ENCODE measurements at places on chromosomes 4 and X. TPM values are rescaled to one million over a fixed set of nuclear protein-coding genes. Genes with fewer than 3 reads are reported as not detected.

Gene ADAMTS3
- 1.5 TPM for total RNA-seq

GRCh38 chr4:37537484-37537883 is 148.7 kb downstream of the RELL1 start:
- H3K4me3 ChIP-seq: no peak overlapping the region
- H3K27me3 ChIP-seq: no peaks in the 10 kb centered on the region
- H3K4me1 ChIP-seq: no peaks in the 10 kb centered on the region
- no peak overlapping the region for H3K27ac ChIP-seq

DNA sequence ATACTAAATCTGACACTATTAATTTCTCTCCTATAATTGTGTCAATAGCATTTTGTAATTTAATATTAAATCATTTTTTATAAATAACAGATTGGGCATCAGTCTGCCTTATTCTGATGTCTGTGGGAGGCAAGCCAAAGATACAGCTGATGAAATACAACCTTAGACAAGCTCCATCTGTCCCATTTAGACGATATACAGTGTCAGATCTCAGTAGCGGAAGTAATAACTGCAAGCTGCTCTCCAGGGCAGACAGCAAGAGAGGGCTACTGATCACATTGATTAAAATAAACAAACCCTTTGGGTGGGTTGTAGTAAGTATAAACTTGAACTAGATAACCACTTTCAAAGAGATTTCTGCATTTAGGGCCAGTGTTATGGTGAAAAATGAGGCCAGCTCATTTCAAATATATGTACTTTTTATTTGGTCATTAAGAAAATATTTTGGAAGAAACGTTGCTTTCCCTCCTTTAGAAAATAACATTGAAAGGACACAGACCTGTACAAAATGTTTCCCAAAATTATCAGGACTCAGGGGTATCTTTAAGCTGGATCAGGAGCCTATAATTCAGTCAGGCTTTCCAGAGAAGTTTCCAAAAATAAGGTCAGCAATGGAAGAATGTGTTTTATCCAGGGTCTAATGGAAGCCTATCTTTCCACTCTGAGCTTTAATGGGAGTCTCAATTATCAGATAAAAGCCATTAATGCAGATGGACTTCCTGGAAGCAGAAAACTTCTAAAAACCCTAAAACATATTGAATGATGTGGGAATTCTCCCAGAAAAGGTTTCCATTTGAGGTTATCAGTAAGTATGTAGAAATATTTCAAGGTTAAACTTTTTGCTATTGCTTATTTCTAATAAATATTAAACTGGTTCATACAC is 1028.8 kb upstream of the IGFBP7 start:
- H3K4me1 ChIP-seq: no peaks in the 10 kb centered on the region
- no peaks in the 10 kb centered on the region for H3K36me3 ChIP-seq
- H3K27ac ChIP-seq: no peak overlapping the region
- no peak for DNase-seq
- no peak overlapping the region for H3K4me3 ChIP-seq
- H3K27me3 ChIP-seq: no peaks in the 10 kb centered on the region

GRCh38 chr4:6942238-6942800 is 32.7 kb downstream of the TBC1D14 start:
- peaks cover 21% of the 10 kb centered on the region for H3K4me1 ChIP-seq
- H3K4me3 ChIP-seq: no peak overlapping the region
- no peaks in the 10 kb centered on the region for H3K27me3 ChIP-seq
- DNase-seq: peak; percentile 79

- H3K27me3 ChIP-seq: no peaks in the 10 kb centered on the region
- peak; percentile 44 for DNase-seq
- H3K4me3 ChIP-seq: no peak overlapping the region
- H3K36me3 ChIP-seq: peaks cover 4% of the 10 kb centered on the region
- peaks cover 45% of the 10 kb centered on the region for H3K4me1 ChIP-seq
These were observed 50.3 kb downstream of the WDFY3 start for GRCh38 chr4:84916227-84916626.

GRCh38 chrX:88655460-88655859 is 91.6 kb upstream of the CPXCR1 start:
- no peak for DNase-seq
- no peak overlapping the region for H3K27ac ChIP-seq
- H3K4me3 ChIP-seq: no peak overlapping the region

DNA sequence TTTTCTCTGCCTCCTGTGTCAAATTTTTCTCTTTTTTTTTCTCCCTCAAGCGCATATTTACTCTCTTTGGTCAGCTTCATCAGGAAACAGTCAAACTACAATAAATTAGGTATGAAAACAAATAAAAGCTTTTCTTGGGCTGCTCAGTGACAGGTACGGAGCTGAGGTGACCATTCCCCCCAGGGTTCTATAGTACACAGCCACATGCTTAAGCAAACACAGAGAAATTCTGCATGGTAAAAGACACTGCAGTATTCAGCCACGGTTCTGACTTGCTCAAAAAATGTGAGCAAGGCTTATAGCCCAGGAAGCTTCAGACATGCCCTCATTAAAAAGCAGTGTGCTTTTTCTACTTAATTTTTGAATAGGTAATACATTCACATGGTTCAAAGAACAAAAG is 138.5 kb downstream of the GRIA3 start:
- H3K27ac ChIP-seq: no peak overlapping the region
- no peak overlapping the region for H3K4me3 ChIP-seq
- H3K4me1 ChIP-seq: no peaks in the 10 kb centered on the region
- no peaks in the 10 kb centered on the region for H3K27me3 ChIP-seq

DNA sequence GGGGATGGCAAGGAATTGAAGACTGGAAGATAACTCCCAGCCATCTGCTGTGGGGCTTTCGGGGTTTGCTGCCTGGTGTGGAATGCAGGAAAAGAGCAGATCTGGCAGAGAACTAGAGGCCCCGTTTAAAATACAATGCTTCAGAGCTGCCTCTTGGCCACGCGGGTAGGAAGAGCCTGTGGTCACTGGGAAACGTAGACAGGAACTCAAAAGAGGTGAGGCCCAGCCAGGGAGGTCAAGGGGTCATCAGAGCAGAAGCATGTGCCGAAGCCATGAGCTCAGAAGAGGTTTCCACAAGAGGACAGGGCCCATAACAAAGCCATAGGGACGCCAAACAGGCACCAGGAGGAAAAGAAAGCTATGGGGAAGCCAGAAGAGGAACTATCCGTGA is 14.5 kb upstream of the STS start:
- peak overlapping the region; percentile 80 for H3K27ac ChIP-seq
- H3K4me1 ChIP-seq: peaks cover 21% of the 10 kb centered on the region
- peak; percentile 58 for DNase-seq
- no peaks in the 10 kb centered on the region for H3K36me3 ChIP-seq
- H3K27me3 ChIP-seq: no peaks in the 10 kb centered on the region

All from endothelial cell of umbilical vein (primary cell).